ENCODE measurements at places on chromosomes 3 and 15.

DNA sequence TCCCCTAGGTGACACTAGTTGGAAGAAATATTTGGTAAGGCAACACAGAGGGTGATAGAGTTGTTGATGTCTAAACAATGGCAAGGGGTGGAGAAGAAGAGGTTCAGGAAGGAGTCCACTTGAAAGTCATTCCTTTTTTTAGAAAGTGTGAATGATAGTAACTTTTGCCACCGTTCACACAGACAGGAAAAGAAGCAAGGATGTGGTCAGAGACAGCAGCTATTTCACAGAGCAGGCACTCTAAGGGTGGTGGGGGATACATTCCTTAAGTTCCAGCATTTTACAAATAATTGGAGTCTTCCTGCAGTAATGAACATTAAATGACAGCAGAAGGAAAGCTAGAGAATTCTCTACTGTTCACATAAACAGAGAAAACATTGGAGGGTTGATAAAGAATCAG lies 75.4 kb upstream of the ZNF385D start:
- no peak for DNase-seq

GRCh38 chr3:184583578-184584451 lies 22.2 kb downstream of the EPHB3 start:
- no peak for DNase-seq

- no peak for DNase-seq
Observed at GRCh38 chr3:73734211-73735089, 109.7 kb upstream of the PDZRN3 start.

GRCh38 chr3:165538166-165538565 lies 299.1 kb downstream of the BCHE start:
- no peak for DNase-seq

- DNase-seq: no peak
Observed at GRCh38 chr3:39804951-39805350, 4.5 kb upstream of the MYRIP start.

GRCh38 chr3:17135696-17136095 lies 250.9 kb downstream of the PLCL2 start:
- no peak for DNase-seq

DNA sequence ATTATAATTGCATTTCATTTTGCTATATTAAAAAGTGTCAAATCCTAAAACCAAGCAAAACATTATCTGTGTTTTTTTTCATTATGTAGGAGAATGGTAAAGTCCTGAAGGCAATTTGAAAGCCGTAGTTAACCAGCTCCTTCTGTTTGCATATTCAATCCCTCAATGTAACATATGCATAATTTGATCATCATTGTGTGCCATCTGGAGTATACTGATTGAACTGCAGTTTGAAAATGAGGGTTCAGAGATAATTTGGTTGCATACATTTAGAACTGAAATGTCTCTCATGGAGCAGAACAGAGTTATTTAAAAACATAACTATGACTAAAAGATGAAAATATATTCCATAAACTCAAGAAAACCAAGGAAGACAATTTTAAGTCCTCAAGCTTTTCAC lies 518.6 kb downstream of the GBE1 start:
- DNase-seq: no peak

DNA sequence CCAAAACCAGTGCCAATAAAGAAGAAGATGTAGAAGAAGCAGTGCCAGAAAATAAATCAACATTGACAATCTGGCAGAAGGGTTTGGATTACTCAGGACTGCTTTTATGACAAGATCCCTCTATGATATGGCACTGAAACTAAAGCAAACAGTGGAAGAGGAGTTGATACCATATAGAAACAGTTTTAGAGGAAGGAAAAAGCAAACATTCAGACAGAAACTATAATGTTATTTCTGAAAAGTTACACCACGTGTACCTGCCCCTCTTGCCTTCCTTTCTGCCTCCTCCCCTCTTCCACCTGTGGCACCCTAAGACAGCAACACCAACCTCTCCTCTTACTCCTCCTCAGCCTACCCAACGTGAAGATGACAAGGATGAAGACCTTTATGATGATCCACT lies 63.0 kb downstream of the SFMBT1 start:
- no peak for DNase-seq

DNA sequence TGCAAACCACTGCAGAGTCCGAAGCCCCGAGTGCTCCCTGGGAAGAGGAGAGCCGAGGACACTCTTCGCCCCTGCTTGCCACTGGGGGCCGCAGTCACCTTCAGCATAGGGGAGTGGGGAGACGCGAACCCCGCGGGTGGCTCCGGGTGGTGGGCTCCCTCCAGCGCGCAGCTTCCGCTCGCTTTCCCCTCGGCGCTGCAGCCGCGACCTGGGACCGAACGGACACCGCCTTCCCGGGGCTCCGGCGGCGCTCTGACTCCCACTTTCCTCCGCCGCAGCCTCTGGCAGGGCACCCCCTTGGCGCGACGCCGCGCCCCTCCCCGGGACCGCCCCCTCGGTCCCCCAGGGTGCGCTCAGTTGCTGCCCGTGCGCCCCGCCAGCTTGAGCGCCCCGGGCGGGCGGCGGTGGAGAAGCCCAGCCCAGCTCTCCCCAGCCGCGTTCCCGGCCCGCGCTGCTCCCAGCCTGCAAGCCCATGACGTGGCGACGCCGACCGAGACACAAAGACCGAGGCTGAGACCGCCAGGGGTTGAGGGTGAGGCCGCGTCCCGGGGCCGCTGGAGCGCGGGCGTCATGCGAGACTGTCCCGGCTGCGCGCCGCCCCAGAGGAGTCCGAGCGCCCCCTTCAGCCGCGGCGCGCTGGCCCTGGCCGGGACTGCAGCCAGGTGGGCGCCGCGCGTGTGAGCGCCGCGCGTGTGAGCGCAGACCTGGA lies at the start of gene MINAR1:
MINAR1 (plus strand) TSS at position 701 of the 709 bp plus-strand sequence. CDS start 23,812 bp downstream, outside the sequence.
- DNase-seq: no peak

DNA sequence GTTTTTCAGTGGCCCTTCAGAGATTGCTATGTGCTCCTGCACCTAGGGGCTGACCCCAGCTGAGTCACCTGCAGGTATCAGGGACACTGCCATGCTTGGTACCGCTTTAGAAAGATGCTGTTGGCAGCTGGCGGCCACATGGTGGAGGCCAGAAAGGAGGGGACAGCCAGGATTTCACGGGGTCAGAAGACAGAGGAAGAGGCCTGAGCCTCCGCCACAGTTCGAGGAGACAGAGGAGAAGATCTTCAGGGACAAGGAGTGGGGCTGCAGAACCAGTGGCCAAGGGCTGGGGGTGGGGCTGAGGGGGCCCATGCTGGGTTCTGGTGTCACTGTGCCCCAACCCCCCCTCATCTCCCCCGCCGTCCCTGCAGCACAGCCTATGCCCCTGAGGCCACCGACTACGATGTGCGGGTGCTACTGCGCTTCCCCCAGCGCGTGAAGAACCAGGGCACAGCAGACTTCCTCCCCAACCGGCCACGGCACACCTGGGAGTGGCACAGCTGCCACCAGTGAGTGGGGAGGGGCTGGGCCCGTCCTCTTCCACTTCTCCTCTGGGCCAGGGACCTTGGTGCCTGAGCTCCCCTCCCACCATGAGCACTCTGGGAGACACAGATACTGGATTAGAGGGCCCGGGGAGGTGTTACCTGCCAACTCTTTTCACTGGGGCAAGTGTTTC lies 19.9 kb downstream of the LOXL1 start:
- peak; percentile 61 for DNase-seq

- DNase-seq: no peak
Observed at GRCh38 chr3:177647341-177647740, 450.1 kb upstream of the TBL1XR1 start.

DNA sequence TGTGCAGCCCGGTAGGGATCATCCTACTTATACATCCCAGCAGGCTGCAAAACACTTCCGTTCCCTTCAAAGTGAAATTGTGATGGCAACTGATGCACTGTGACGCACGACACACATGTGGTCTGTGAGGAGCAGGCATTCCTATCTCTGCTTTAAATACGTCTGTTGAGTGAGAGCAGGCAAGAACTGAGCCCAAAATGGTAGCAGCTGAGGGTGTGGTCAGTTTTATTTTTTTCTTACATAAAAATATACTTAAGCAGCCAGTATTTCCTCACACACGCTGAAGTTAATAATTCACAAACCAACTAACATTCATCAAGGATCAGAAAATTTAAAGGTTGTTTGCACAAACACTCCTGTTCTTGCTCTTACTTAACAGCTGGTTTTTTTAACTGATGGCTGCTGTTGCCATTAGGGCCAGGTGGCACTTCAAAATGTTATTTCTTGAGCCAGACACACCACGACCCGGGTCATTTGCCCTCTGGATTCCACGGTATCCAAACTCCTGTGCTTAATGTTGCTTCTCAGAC lies 23.9 kb downstream of the LRIG1 start:
- DNase-seq: no peak

DNA sequence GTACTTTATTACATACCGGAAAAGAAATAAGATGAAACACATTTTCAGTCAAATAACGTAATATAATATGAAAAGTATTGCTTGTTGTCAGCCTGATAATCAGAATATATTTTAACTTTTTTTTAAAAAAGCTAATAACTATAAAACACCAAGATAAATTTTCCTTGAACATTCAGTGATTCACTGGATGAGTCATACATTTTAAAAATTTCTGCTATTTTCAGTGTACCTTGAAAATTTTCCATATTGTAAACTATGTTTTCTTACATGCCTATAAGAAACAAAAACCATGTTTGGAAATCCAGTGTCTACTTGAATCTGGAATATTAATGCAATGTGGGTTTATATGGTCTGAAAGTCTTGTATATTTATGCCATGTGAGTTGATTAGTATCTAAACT lies 36.3 kb upstream of the MEIS2 start:
- DNase-seq: no peak

DNA sequence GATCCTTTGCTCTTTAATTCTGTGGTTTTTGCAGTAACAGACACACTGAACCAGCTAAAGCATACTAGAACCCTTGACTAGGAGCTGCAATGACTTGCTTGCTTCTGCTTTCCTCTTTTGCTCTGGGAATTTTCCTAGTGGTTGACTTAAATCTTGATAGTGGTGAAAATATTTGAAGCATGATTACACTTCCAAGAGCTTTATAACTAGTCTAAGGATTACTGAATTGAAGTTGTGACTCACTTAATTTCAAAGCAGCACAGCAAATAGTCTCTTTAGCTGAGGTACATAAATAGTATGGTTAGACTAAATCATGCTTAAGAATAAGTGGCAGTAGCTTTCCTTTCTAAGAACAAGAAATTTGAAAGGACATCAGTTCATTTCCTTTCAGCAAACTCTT lies 513.5 kb upstream of the GBE1 start:
- DNase-seq: no peak

DNA sequence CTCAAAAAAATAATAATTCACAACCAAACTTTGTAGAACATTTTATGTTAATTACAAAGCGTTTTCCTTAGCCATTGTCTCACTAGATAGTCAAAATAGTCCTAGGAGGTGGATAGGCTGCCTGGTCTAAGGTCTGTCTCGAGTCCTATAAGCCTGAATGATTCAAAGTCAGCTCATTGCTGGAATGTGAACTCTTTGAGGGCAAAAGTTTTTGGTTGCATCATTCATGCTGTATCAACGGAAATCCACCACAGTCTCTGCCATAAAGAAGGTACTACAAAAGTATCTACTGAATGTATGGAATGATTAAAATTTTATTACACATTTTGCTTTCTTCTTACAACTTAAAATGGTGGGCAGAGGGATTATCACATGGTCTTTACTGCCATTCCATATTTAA lies 387.3 kb upstream of the RARB start:
- DNase-seq: no peak

DNA sequence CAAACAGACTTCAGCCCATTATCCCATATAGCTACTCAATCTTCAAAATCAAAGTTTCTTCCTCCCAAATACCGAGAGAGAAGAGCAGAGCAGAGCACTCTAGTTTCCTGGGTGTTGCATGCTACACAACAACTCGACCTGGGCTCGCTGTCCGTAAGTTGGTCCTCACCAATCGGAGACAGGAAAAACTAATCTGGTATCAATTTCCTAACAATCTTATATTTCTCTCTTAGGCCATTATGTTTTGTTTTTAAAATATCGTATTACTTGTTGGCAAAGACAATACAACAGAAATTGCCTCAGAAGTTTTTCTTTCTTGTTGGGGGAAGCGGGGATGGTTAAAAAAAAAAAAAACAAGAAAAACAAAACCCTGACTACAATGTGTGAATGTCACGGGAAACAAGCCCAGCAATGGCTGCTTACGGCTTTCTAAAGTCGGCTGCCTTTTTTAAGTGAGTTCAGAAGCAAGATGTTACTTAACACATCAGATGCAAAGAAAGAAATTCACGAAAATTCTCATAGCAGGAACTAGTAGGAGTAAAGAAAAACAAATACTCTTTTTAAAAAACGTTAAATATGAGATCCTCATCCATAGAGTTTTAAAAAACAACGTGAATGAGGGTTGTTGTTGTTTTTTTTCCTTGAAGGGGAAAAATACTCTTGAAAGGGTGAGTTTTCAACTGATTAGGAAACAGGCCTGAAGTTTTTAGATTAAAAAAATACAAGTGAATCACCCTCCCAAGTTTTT lies 1.9 kb downstream of the VGLL4 start:
- peak; percentile 52 for DNase-seq

- no peak for DNase-seq
Observed at GRCh38 chr15:39025321-39025720, 460.7 kb upstream of the RASGRP1 start.

GRCh38 chr15:33857726-33858125 lies 110.6 kb upstream of the CHRM5 start:
- DNase-seq: no peak

GRCh38 chr3:12312010-12312409 lies 23.1 kb downstream of the PPARG start:
- no peak for DNase-seq
